LNCaP clone FGC (cell line): ENCODE measurements at places on chromosomes 5 and 9.

DNA sequence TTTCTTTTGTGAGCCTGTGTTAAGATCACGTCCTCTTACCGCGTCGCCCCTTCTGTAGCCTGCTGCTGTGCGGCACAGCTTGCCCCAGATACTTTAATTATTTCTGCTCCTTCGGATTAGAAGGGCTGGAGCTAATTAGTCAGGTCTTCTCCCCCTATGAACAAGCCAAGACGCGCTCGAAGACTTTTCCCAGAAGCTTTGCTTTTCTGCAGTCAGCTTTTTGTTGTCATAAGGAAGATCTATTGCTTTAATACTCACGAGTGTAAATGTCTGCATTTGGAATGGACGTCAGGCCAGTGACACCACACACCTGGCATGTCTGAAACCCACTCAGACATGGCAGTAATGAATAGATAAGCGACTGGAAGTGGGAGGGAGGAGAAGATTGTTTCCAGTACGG is 37.0 kb downstream of the PRUNE2 start:
- DNase-seq: no peak

DNA sequence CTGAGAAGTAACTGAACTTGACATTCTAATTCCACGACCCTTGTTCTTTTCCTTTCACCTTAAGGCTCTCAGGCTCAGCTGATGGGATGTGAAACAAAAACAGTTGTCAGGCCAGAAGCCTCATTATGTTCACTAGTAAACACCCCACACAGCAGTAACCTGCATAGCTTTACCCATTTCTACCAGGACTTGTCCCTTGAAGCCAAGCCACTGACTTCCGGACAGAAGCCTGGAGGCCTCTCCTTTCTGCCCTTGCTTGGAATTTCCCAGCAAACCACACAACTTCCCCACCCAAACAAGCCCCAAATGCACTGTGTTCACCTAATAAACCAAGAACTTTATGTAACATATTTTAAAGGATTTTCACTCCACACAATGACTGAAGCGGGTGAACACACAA is 19.6 kb downstream of the PRUNE2 start:
- no peak for DNase-seq

DNA sequence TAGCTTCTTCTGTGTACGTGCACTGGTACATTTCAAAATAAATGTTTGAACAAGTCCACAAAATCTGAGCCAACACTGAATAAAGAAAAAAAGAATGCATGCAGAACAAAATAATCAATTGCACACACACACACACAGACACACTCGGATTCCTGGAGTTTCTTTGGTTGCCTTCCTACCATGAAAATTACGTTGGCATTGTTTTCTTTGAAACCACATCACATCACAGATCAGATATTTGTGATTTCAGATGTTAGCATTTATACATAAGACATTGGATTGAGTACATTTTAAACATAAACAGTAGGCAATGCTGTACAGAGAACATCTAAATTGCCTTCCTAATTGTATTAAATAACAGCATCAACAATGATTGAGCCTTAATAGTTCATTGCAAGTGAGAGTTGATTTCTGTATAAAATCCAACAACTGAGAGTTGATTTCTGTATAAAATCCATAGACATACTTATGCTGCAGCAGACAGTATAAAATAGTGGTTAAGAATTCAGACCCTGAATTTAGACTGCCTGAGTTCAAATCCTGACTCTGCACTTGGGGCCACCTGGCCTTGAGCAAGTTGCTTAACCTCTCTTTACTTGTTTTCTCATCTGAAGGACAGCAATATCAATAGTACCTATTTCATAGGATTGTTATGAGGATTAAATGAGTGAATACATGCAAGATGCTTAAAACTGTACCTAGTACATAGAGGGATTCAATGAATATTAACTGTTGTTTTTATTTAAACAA is 101.7 kb upstream of the IFNE start:
- DNase-seq: no peak

- no peak for DNase-seq
Observed at GRCh38 chr9:99445371-99445891, 223.3 kb downstream of the SEC61B start.

DNA sequence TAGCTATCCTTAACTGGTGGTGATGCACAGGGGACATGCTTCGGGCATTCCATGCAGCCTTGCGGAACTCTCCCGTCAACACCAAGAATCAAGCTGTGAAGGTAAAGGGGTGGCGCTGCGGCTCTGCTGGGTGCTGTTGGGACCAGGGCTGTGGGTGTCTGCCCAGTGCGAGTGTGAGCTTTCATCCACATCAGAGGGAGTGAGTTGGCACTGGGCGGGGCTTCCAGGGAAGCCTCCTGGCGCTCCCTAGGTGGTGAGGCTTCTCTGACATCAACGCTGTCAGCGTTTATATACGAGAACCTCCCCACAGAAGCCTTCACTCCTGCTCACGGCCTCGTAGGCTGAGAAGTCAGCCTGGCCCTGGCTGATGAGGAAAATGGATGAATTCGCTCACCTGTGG is 11.7 kb downstream of the ARPC5L start:
- no peak for DNase-seq

GRCh38 chr5:73814233-73814846 is 188.3 kb downstream of the ARHGEF28 start:
- DNase-seq: no peak

- DNase-seq: no peak
Observed at GRCh38 chr9:110125207-110125751, 82.7 kb downstream of the C9orf152 start.

DNA sequence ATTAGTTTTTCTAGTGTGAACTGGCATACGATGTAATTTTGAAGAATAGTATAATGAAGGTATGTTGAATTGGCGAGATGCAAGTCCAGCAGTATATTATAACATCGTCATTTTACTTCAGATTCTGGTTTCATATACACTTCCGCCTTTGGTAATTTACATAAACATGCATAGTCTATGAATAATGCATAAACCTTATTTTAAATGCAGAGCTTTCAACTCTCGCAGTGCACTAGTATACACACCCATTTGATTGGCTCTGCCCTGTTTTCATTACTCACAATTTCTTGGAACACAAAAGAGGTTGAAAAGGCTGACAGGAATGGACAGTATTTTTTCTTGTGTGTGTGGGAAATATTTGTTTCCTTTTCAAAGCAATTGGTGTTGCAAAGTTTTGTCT is 128.9 kb upstream of the CCNH start:
- no peak for DNase-seq

DNA sequence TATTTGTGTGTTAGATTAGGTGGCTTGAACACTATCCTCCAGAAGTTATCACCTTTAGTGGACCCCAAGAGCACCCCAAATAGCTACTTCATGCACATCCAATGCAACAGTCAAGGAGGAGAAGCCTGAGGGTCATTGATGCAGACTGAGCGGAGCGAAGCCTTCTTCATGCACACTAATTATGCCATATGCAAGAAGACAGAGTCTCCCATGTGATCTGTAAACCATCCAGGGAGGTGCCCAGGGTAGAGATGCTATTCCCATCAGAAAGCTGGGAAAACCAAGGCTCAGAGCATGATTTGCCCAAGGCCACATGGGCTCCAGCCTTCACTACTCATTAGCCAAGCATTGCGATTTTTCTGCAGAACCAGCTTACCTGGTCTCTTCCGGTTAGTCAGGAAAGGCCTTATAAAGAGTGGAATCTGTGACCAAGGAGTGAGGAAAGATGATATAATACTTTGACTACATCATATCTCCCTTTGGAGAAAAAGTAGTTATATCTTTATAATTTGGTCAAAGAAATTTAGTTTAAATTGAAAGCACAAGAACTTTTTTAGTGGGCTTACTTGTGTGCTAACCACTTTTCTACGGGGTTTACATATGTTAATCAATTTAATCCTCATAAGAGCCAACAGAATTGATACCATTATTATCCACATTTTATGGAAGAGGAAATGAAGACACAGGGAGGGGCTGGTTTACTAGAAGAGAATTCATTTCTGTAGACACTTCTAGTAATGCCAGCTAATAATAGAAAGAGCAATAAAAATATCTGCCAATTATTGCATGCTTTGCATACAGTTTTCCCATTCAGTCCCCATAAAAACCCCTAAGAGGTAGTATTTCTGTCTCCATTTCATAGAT is 220.0 kb downstream of the ESM1 start:
- DNase-seq: no peak

DNA sequence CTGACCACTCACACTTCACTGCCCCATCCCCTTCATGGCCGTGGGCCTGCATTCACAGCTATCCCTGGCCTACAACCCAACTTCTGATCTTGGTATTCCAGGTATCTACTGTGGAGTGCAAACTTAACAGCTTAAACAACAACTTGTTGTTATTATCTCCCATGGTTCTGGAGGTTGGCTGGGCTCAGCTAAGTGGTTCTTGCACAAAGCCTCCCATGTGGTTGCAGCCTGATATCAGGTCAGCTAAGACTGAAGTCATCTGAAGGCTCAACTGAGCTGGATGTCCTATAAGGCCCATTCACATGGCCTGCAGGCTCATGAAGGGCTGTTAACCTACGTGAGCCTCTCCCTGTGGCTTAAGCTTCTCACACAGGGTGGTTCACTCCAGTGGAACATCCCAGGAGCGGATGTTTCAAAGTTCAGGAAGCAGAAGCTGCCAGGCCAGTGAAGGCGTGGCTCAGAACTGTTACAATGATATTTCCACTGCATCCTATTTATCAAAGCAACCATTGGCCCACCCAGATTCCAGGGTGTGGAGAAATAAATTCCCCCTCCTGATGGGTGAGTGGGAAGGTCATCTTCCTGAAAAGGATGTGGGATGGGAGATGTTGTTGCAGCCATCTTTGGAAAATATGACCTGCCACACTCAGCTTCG is 30.0 kb upstream of the TRIO start:
- no peak for DNase-seq

DNA sequence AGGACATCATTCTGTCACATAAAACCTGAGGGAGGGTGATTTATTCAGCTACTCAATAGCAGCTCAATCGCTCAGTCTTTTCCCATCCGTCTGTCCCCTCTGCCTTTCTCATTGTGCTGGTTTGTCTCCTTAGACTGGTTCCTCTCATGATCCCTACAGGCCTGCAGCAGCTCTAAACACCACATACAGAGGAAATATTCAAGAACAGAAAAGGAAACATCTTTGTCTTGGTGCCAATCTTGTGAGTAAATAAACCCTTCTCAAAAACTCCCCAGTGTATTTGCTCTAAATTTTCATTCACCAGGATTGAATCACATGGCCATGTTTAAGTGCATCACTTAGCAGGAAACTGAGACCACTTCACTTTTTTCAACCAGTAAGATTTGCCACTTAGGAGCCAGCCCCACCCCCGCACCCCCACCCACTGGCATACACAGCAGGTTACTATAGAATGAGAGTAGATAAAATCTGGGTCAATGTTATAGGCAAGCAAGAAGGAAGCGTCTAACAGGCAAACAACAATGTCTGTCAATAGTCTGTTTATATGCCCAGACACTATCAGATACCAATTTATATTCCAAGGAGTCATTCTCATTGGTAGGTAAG is 895.5 kb upstream of the DMAC1 start:
- DNase-seq: no peak

- DNase-seq: peak; percentile 7
Observed at GRCh38 chr5:84088996-84089395, 295.7 kb downstream of the EDIL3 start.

DNA sequence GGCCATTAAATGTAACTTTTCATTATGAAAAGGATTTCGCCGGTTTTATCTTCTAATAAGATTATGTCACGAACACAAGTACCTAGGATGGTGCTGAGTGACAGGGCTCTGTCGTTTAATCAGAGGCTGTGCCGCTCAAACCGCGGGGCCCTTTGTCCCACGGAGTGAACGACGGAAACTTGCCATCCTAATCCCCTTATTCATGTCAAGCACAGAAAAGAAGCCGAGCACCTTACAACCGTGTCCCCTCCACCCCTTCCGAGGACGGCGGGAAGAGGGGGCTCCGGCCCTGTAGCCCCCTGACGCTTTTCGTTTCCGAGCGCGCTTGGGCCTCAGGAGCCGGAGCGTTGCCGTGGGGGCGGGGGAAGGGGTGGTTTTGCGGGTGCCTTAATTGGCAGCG is 11.2 kb downstream of the LMX1B start:
- no peak for DNase-seq

- DNase-seq: peak; percentile 2
Observed at GRCh38 chr5:138900281-138900965, 25.3 kb upstream of the LRRTM2 start.

GRCh38 chr5:72790186-72790585 is 26.3 kb upstream of the TNPO1 start:
- peak; percentile 46 for DNase-seq

GRCh38 chr9:130128251-130128650 is 44.0 kb upstream of the NCS1 start:
- DNase-seq: no peak

GRCh38 chr5:93995126-93995621 is 253.8 kb upstream of the POU5F2 start:
- DNase-seq: no peak

GRCh38 chr9:136943291-136944211 is 987 bp downstream of the FBXW5 start:
- DNase-seq: no peak

- DNase-seq: no peak
Observed at GRCh38 chr9:105341434-105342146, 97.1 kb downstream of the SLC44A1 start.

DNA sequence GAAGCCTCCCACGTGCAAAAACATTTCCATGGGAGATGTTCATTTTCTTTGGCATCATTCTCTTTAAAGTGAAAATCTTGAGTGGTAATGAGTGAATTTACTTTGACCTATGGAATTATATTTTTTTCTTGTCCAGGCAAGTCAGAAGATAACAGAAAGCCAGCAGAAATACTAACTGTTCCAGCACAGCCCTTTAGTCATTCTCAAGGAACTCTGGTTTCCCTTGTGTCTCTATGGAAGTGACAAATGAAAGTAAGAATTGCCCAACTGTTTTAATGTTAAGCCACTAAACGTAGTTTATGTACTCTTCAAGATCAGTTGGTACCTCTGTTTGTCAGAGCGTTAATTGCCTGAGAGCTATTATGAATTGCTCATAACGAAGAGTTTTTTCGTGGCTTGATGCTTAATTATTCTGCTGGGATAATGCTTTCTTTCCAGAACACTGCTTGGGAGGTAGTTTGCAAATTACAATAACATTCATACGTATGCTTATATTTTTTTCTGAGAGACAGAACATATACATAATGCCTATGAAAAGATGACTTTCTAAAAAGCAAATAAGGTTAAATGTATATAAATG is 84.5 kb upstream of the CER1 start:
- DNase-seq: no peak

DNA sequence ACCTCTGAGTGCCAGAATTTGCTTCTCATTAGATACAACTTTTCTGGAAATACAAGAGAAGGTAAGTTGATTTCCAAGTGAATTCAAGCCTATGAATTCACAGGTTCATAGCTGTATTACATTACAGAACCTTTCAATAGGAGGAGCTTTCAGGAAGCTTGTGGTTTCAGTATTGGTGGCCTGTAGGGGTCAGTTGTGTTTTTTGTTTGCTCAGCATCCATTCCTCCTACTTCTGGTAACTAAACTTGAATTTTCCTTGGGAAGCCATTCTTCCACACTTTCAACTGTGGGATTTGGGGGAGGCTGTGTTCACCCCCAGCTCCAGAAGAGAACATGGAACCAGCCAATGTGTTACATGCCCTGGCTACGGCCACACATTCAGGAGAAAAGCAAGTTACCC is 5.6 kb upstream of the CYSTM1 start:
- no peak for DNase-seq

GRCh38 chr5:168471785-168472184 is 14.5 kb upstream of the RARS1 start:
- no peak for DNase-seq
